ENCODE measurements at places on chromosomes 5 and 9.

- no peaks in the 10 kb centered on the region for H3K36me3 ChIP-seq
- H3K4me1 ChIP-seq: peaks cover 3% of the 10 kb centered on the region
- H3K27ac ChIP-seq: no peak overlapping the region
- no peak for DNase-seq
- no peak overlapping the region for H3K4me3 ChIP-seq
Measured at GRCh38 chr5:150062216-150062922, 24.0 kb downstream of the CSF1R start.

DNA sequence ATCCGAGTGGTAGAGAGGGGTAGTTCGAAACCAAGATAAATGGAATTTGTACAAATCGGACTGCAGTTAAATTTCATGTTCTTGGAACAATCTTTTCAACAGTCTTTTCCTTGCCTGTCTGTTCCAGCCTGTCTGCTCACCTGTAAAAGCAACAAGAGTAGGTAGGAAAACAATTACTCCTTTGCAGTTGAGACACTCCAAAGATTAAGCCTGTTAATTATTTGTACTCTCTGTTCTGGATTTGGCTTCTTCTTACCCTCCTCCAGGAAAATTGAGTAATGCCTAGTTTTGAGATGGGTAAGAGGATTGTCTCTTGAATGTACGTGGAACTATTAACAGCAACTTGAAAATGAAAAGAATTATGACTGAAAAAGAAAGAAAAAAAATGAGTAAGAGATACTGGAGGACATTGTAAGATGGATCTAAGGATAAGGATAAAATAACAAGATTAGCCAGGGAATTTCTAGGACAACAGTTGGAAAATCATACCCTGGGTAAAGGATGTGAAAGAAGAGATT lies 24.3 kb downstream of the SPAAR start:
- no peaks in the 10 kb centered on the region for H3K36me3 ChIP-seq
- H3K4me3 ChIP-seq: no peak overlapping the region
- H3K27me3 ChIP-seq: no peaks in the 10 kb centered on the region

- H3K4me3 ChIP-seq: no peak overlapping the region
- no peak for DNase-seq
- H3K36me3 ChIP-seq: no peaks in the 10 kb centered on the region
Measured at GRCh38 chr5:152689250-152689711, 284.2 kb upstream of the NMUR2 start.

GRCh38 chr5:13250464-13251291 lies 693.8 kb downstream of the DNAH5 start:
- no peaks in the 10 kb centered on the region for H3K27me3 ChIP-seq
- no peaks in the 10 kb centered on the region for H3K4me1 ChIP-seq
- H3K36me3 ChIP-seq: no peaks in the 10 kb centered on the region
- no peak overlapping the region for H3K4me3 ChIP-seq
- H3K27ac ChIP-seq: no peak overlapping the region

DNA sequence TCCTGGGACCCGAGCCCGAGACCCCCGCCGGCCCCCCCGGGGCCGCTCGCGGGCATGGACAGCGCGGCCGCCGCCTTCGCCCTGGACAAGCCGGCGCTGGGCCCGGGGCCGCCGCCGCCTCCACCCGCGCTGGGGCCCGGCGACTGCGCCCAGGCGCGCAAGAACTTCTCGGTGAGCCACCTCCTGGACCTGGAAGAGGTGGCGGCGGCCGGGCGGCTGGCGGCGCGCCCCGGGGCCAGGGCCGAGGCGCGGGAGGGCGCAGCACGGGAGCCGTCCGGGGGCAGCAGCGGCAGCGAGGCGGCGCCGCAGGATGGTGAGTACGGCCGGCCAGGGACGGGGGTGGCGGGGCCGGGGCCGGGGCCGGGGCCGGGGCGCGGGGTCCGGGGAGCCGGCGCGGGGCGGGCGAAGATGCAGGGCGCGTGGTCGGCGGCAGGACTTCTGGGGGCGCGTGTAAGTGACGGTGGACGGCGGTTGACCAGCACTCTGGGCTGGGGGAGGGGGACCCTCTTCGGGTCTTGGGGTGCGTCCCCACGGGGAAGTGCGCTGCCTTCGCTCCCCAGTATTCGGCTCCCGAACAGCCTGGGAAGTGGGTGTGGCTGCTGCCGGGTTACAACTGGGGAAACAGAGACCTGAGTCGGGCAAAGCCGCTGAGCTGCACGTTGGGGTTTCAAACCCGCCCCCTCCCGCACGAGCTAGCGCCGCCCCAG lies 520 bp downstream of the PRRX2 start:
- no peak overlapping the region for H3K27ac ChIP-seq
- H3K4me1 ChIP-seq: peaks cover 21% of the 10 kb centered on the region
- peaks cover 45% of the 10 kb centered on the region for H3K27me3 ChIP-seq
- DNase-seq: no peak
- H3K4me3 ChIP-seq: peak overlapping the region; percentile 24
- H3K36me3 ChIP-seq: no peaks in the 10 kb centered on the region

DNA sequence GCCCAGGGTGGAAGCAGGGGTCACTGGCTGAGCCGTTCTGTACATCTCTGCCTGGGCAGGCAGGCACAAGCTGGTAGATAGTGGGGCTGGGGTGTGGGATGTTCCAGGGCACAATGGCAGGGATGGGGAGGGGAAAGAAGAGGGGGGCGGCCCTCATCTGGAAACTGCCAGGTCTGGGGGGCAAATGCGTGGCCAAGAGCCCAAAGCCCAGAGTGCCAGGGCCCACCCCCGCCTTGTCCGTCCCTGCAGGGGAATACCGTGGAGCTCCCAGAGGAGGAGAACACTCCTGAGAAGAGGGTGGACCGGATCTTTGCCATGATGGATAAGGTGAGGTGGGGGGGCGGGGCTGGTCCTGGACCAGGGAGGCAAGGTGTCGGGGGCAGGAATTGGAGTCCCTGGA lies 42.7 kb upstream of the HMCN2 start:
- no peaks in the 10 kb centered on the region for H3K27me3 ChIP-seq
- H3K4me1 ChIP-seq: peaks cover 14% of the 10 kb centered on the region
- no peak overlapping the region for H3K27ac ChIP-seq
- no peak for DNase-seq

DNA sequence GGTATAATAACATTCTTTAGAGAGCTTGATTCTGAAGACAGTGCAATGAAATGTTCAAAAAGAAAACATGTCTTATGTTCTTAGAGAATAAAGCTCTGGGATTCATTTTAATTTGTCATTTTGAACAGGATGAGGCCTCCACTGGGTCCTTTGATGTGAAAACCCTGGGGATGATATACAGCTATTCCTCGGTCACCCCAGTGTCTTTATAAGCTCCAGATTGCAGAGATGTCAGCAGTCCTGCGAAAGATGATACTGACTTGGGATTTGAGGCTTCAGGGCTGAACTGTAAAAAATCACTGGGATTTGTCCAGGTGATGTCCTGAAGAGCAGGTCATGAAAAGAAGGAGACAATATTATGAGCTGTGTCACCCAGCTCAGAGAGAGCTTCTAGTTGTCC lies 529.7 kb upstream of the ZNF608 start:
- no peaks in the 10 kb centered on the region for H3K4me1 ChIP-seq

- H3K36me3 ChIP-seq: no peaks in the 10 kb centered on the region
- H3K27me3 ChIP-seq: no peaks in the 10 kb centered on the region
- H3K4me3 ChIP-seq: no peak overlapping the region
- H3K4me1 ChIP-seq: no peaks in the 10 kb centered on the region
- H3K27ac ChIP-seq: no peak overlapping the region
Measured at GRCh38 chr9:22217254-22217653, 208.1 kb upstream of the CDKN2B start.

All from spinal cord (tissue), 10 donors.